ENCODE measurements at places on chromosomes 2 and 18.

DNA sequence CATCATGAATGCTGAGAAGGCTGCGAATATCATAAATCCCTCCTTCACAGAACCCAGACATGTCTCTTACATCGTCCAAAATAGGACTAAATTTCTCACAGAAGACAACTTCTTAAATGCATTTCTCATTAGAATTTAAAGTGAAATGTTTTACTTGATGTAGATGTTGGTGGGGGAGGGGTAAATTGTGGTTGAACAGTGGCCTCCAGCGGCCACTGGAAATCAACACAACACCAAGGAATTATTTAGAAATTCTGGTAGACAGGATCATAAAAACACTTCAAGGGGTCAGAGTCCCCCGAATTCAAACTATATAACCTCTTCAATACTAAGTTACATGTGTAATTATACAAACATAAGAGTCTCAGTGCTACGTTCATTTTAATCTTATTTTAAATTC lies 135.9 kb downstream of the ABCA12 start:
- DNase-seq = no peak

GRCh38 chr2:68043032-68043431 lies 19.8 kb downstream of the C1D start:
- DNase-seq = no peak

GRCh38 chr18:56214706-56215105 lies 423.7 kb downstream of the TXNL1 start:
- no peak for DNase-seq

DNA sequence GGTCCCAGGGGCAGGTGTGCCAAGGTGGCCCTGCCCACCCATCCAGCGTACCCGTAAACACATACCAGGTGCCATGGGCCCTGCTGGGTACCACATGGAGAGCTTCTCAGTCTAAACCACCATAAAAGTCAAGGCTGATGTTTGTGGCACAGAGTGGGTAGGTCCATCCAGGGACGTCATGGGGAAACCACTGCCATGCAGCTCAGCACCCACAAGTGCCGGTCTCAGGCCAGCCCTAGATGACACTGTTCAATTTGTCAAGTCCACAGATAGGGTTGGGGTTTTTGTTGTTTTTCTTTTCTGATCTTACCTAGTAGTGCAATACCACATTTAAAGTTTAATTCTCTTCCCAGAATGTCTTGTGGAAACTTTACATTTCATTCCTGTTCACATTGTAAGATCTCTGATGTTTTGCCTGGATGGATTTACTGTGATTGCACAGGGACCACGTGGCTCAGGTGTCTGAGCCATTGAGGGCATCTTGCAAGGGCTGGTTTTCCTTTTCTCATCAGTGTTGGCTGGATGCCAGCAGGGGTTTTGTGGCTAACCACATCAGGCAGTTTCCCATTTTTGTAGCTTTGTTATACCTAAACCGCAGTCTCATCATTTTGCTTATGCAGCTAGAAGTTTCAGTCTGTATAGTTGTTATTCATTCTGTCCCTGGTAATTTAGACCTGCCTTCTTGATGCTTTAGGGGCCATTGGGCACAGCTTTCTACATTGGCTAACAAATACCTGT lies 64.7 kb downstream of the STK25 start:
- DNase-seq = peak; percentile 13

DNA sequence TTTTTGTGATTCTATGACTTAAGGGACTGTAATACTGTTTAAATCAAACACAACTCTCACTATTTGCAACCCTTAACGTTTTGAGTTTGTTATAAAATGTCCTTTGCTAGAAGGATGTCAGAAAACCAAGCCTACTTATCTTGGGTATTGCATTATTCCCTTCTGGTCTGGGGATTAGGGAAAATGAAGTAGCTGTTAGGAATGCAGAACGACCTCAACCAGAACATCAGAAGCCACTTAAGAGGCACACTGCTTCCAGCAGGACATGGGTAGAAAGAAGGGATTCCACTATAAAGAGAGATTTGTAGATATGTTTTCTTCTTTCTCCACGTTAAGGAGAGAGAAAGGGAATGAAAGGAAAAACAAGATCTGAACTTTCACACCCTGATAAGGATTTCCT lies 101.2 kb downstream of the SETBP1 start:
- DNase-seq = no peak

GRCh38 chr2:189609853-189610252 lies 29.3 kb upstream of the SLC40A1 start:
- DNase-seq = no peak

GRCh38 chr2:60319031-60319547 lies 234.4 kb downstream of the BCL11A start:
- DNase-seq = no peak

DNA sequence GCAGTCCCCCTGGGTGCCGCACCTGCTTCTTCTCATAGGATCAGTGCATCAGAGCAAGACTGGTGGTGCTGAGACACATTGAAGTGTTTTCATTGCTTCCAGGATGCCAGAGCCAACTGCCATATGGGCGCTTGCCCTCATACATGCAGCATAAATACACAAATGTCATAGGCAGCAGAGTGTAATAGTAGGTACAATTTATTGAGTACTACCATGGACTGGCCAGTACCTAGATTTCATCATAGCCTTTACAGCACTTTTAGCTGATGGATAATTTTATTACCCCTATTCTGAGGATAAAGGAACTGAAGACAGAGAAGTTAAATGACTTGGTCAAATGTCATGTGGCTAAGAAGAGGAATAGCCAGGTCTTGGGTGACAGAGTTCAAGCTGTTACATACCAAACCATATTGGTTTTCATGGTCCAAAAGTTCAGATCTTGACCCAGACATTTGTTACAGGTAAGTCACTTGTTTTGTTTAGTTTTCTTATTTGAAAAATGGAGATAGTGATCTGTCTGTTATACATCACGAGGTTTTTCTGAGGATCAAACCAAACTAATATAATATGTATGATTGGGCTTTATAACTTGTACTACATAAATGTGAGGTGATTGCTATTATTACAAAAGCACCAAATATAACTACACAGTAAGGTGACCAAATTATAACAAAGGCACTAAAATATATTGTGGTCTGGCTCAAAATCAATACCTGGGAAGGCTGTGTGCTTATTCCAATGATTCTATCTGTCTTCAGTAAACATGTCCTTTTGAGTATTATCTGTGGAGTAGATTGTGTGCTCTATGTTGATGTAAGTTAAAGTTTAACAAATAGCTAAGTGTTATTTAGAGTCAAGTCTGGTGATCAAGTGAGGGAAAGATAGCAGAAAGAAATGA lies 151.9 kb upstream of the CYRIA start:
- no peak for DNase-seq

DNA sequence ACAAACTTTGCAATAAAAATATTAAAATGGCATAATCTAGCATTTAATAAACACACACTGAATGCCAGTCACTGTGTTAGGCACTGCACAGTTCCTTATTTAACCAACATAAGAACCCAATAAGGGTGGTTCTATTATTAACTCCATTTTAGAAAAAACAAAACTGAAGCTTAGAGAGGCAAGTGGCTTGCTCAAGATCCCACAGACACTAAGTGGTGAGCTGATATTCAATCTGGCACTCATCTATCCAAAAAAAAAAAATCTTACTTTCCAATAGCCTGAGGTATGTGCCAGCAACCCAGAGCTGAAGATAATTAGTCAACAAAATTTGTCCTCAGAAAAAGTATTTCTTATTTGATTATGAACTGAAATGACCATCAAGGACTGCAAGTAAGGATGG lies 799 bp downstream of the CYTIP start:
- DNase-seq = no peak

- DNase-seq = no peak
Observed at GRCh38 chr2:222941510-222942032, 80.7 kb downstream of the ACSL3 start.

DNA sequence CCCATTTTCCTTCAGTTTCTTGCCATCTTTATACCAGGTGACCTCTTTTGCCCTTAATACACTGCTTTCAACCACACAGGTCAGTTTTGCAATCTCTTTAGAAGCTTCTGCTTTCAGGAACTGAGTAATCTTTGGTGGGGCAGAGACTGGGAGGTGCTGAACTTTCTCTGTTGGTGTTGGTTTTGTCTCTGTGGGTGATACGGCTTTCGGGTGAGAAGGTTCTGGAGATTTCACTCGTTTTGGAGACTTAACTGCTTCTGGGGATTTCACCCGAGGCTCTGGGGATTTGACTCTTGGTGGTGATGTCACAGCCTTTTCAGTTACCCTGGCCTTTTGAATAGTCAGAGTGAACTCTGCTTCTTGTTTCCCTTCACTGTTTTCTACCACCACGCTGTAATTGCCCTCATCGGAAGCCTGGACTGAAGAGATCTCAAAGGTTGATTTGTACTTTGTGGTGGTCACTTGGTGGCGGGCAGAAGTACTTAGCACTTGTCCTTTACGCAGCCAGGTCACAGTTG lies 50.4 kb downstream of the PLEKHA3 start:
- no peak for DNase-seq

DNA sequence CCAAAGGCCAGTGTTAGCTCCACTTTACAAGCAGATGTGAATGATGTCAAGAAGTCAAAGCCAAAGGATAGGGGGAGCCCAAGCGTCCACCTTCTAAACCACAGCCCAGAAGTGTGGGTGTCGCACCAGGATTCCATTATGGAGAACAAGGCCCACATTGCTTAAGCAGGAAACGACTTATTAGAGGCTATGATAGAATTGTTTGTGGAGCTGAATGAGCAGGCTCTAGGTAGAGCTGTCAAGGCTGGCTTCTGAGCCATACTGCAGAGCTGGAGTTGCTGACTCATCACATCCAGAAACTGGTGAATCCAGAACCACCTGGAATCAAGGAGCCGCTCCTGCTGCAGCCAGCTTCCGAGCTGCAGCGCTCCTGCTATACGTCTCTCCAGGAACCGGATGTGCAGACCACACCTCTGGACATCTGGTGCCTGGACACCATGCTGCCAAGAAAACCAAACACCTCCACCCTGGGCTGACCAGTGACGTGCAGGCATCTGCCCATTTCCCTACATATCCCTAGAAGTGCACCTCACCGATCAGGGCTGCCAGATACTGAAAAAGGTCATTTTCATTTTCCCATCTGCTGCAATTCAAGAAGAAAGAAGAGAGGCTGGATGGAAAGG lies 6.2 kb upstream of the TWIST2 start:
- DNase-seq = no peak

DNA sequence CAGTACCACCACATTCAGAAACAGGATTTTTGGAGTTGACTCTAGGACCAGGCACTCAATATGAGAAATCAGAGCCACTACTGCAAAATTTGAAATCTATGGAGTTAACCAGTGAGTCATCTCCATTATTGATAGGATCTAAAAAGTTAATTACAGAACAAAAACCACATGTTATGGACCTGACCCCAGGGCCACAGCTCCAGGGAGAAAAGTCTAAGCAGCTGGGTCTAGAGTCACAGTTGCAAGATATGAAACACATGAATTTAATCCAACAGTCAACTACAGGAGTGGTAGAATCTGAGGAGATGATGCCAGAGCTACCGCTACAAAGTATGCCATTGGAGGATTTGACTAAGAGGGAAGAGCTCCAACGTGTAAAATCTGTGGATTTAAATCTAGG lies 13.4 kb upstream of the ZNF512 start:
- DNase-seq = no peak

- DNase-seq = no peak
Observed at GRCh38 chr2:60512062-60512622, 41.3 kb downstream of the BCL11A start.
